ENCODE measurements at places on chromosomes 3 and 15.

DNA sequence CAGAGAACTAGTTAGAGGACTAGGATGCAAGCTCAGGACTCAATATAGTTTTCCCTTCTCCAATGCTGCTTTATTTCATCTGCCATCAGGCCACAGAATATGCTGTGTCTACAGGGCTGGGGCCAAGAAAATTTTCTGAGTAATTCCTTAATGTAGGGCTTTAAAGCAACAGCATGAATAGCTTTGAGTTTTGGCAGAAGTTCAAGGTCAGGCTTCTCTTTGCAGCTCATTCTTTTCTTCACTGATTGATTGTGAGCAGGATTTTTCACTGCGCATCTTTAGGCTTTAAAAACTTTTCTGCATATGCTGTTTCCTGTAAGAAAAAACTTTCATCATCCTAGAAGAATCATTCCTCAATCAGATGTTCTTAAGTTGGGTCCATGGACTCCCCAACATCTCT is 4.6 kb downstream of the TMEM108 start:
- DNase-seq, result no peak

GRCh38 chr3:49222002-49222401 is 50.6 kb downstream of the KLHDC8B start:
- DNase-seq, result no peak

GRCh38 chr3:186057594-186057993 is 51.3 kb downstream of the ETV5 start:
- peak; percentile 87 for DNase-seq

DNA sequence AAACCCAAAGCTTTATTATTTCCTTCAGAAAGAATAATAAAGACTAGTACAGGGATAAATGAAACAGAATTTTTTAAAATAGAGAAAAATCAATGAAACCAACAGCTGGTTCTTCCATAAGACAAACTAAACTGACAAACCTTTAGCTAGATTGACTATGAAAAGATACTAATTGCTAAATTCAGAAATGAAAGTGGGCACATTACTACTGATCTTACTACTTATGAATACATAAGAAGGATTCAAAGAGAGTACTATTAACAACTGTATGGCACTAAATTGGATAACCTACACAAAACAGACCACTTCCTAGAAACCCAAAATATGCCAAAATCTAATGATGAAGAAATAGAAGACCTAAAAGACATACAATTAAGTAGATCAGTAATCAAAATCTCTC is 278.2 kb downstream of the ISL2 start:
- DNase-seq, result no peak

DNA sequence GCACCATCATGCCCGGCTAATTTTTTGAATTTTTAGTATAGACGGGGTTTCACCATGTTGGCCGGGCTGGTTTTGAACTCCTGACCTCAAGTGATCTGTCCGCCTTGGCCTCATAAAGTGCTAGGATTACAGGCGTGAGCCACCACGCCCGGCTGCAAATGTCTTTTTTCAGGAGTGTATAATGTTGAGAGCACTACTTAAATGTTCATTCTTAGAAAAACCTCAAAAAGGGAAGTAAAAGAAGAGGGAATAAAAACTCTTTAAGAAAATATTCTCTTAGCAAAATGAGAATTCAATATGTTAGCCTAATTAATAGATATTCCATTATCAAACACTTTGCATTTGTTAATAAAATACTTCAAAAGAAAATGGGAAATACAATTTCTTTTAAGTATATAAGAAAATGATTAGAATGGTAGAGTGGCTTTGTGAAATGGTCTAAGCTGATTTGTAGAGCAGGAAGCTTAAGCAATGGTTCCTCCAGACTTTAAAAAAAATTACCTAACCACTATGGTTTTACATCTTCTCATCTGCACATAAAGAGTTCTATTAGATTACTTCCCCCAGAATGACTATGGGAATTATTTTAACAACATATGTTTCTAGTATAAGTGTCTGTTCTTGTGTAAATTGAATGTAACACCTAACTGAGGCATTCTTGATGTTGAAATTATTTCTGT is 226.7 kb upstream of the ALCAM start:
- DNase-seq, result no peak

DNA sequence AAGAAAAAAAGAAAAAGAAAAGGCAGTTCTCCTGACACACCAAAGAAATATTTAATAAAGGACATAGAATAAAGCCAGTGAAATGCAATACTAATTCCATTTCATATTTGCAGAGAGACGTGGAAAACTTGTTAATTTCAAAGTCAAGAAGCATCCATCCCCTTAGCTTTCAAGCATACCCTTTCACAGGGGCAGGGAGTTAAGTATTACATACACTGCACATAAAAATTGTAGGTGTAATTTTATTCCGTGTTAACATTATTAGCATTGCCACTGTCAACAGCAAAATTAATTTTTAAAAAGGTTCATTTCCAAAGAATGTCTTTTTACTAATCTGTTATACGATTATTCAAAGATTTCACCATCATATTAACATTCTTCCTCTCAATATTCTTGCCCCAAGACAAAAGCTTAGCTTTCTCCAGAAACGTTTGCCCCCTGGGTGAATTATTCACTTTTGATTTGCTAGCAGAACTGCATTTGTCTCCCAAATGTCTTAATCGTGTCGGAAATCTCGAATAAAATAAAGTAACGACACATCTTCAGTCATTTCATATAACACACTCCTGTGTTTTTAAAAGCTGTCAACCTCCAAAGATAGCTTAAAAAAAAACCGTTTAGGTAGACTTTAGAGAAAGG is 517.9 kb downstream of the MECOM start:
- no peak for DNase-seq

DNA sequence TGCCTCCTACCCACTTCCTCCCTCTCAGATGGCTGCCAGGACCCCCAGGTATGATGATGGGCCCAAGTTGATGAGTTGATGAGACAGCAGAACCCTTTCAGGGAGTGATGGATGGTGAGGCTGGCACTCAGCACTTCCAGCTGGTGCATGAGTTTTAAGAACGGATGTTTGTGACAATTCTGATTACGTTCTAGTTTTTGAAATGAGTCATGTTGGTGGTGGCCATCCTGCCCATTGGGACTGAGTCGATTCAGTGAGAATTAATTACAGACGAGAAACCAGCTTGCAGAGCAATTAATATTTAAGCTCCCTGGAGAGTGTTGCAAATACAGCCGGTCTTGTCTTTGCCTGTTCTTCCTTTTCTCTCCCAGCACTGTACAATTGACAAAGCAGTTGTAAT is 56.9 kb upstream of the NR2C2 start:
- no peak for DNase-seq

GRCh38 chr15:45307230-45307924 is 55.3 kb downstream of the SLC28A2 start:
- DNase-seq, result peak; percentile 54

- no peak for DNase-seq
These were observed 50.7 kb upstream of the FOXB1 start for GRCh38 chr15:59953392-59953883.

- no peak for DNase-seq
These were observed 468.6 kb upstream of the AGTR1 start for GRCh38 chr3:148229107-148229506.

DNA sequence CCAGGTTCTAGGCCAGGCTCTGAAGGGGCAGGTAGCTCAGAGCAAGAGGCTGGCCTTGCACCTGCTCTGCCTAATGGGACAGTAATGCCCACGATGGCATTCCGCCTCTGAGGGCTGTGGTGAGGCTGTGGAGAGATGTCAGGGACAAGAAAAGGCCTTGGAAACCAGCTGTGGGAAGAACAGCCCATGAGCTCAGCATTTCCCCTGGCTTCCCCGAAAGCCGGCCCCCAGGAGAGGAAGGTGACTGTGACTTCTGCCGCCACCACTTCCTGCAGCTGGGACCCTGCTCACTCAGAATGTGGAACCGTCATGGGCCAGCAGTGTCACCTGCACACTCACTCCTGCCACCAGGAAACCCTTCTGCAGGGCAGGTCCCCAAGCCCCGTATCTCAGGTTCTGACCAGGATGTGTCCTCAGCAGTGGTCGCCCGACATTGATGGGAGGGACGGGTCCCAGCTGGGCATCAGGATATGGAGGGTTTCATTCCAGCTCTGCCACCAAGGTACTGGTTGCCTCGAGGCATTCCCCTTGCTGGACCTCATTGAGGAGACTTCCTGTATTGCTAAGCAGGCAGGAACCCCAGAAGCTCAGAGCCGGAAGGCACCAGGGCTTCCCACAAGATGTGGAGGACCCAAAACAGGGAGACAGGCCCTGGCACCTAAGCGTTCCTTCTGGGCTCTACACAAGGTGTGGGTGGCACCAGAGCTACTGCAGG is 30.7 kb downstream of the SEMA7A start:
- no peak for DNase-seq

- DNase-seq, result no peak
These were observed 671.2 kb downstream of the SI start for GRCh38 chr3:164407111-164407510.

DNA sequence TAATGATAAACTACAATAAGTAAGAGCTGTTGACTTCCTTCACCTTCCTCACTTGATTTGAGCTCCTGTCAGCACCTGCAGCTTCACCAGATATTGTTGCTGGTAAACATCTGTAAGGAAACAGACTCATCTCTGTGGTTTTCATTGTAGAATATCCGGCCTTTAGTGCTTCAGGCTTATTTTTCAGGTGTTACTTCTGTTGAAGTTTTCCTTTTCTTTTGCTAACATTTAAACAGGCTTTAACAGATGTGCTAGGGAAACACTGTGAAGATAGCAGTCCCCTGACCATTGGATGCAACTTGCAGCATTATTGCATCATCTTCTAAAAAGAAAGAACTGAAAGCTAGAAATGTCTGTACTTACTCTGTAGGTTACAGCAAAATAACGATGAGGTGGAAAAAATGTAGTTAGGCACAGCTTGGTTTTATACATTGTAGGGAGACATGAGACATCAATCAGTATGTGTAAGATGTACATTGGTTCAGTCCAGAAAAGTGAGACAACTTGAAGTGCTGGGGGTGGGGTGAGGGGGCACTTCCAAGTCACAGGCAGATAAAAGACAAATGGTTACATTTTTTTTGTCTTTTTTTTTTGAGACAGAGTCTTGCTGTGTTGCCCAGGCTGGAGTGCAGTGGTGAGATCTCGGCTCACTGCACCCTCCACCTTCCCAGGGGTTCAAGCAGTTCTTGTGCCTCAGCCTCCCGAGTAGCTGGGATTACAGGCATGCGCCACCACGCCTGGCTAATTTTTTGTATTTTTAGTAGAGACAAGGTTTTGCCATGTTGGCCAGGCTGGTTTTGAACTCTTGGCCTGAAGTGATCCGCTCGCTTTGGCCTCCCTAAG is 10.2 kb downstream of the EDEM1 start:
- no peak for DNase-seq

- DNase-seq, result no peak
These were observed 74.8 kb downstream of the RPN1 start for GRCh38 chr3:128575777-128576176.

DNA sequence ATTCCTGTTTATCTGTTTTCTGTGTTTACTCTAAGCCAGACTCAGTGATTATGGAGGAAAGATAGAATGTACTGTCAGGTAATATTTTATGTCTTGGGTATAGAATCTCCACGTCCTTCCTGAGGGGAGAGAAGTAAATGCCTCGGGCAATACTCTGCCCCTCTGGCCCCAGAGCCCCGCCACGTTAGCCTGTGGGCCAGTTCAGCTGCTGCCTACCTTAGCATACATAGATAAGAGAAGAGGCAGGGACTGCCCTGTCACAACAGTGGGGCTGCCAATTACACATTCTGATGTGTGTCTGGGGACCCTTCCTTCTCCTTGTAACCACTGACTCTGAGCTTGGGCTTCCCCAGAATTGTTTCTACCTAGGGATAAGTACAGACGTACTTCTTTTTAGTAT is 347.7 kb upstream of the ATP11B start:
- DNase-seq, result no peak

GRCh38 chr3:195079636-195080035 is 191.3 kb downstream of the XXYLT1 start:
- DNase-seq, result no peak

DNA sequence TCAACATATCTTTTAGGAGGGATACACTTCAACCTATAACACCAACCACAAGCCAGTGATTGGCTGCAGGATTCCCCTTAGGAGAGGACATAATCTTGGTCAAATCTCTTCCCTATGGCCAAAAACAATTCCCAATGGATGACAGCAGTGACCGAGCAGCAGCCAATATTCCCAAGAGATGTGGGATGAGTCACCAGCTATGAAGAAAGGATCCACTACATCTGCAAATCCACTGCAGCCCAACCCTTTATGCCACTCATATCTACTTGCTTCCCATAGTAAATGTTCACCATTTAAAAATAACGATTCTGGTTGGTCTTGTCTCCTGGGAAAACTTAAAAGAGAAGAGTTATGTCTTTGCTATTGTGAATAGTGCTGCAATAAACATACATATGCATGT is 4.5 kb upstream of the IQCF5 start:
- no peak for DNase-seq

DNA sequence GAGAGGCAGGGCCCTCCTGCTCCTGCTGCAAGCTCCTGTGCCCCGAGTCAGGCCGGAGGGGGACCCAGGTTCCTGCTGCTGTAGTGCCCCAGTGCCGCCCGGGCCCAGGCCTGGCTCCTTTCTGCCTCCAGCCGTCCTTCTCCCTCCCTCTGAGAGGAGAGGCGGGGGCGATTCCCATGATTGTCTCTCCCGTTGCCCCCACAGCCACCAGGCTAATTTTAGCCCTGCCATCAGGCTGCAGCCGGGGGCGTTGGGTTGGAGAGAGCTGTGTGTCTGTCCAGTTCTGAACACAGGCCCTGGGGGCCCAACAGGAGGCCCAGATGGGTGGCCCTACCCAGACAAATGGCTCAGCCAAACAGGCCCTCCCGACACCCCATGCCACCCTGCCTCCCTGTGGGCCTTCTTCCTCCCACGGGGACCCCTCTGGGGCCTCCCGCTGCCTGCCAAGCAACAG is 214.8 kb downstream of the TBC1D2B start:
- peak; percentile 52 for DNase-seq

DNA sequence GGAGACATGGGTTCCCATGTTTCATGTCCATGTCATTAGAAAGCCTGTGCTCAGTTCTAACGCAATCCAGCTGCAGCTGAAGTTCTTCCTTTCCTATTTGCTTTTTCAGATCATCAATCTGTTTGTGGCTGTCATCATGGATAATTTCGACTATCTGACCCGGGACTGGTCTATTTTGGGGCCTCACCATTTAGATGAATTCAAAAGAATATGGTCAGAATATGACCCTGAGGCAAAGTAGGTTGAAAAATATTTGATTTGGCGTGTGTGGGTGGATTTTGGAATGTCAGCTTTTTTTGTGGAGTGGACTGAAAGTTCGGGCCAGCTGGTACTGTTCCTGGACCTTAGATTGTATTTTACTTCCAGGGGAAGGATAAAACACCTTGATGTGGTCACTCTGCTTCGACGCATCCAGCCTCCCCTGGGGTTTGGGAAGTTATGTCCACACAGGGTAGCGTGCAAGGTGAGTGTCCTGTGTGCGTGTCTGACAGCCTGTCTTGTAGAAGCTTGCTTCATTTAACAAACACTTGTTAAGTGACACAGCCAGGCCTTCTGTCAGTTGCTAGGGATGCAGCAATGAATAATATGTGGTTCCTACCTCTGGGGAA is 69.6 kb downstream of the CHDH start:
- DNase-seq, result no peak

- DNase-seq, result no peak
These were observed 96.6 kb downstream of the DNAJB8 start for GRCh38 chr3:128369881-128370642.

All from islet precursor cell (in vitro differentiated cells).